ENCODE measurements at places on chromosomes 4 and X.

GRCh38 chr4:176339936-176340761, 20.4 kb downstream of the SPCS3 start:
- DNase-seq: no peak

- no peak for DNase-seq
Measured at GRCh38 chrX:39242187-39242586, 440.9 kb downstream of the MID1IP1 start.

DNA sequence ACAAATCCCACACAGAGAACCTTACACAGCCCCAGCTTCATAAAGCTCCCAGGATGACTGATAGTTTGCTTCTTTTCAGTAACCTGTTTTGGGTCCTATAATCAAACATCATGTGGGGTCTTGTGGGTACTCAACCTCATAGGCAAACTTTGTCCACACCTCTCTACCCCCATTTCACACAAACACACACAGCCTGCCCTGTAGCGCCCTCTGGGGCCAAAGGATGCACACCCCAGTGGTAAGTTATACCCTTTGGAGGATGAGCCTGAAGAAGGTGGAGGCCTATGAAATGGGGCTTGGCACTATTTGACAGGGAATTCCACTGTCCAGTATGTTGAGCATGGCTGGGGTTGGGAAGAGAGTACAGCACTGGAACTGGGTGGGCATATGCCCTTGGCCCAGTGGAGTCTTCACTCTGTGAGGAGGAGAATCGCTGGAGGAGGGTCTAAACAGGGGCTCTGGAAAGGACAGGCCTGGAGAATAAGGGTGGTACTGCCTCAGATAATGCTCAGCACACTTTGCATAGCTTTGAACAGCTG, 30.5 kb upstream of the COL25A1 start:
- DNase-seq: no peak

DNA sequence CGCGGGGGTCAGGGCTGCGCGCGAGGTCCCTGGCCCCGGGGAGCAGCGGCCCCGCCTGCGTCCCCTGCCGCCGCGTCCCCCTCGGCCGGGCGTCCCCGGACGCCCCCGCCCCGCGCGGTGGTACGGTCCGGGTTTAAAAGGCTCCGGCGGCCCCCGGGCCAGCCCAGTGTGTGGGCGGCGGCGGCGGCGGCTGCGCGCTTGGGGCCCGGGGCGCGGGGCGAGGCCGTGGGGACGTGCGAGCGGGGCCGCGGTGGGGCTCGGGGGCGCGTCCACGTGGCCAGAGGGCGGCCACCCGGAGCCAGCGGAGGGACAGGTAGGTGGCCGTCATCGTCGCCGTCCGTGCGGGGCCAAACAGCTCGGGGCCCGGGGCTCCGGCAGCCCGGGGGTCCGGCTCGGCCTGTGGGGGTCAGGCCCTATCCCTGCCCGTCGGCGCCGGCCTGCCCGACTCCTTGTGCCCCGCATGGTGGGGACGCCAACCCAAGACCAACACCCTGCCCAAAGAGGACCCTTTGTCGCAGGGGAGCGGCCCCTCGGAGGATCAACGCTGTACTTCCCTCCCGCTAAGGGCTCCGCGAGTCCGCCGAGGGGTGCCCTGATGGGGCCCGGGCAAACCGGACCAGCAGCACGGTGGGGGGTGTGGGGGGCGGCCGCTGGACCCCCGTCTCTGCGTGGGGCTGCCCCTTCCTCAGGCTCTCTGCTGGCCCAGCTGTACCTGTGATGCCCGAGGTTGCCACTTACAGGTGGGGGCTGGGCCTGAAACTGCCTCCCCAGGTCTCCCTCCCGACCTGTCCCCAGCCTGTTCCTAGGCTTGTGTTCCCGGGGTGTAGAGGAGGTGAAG, at the start of gene PLXNA3:
Gene PLXNA3, plus strand, starts transcription at position 166 of the 838 bp plus-strand sequence. CDS start 1,903 bp downstream, outside the sequence.
- DNase-seq: no peak

DNA sequence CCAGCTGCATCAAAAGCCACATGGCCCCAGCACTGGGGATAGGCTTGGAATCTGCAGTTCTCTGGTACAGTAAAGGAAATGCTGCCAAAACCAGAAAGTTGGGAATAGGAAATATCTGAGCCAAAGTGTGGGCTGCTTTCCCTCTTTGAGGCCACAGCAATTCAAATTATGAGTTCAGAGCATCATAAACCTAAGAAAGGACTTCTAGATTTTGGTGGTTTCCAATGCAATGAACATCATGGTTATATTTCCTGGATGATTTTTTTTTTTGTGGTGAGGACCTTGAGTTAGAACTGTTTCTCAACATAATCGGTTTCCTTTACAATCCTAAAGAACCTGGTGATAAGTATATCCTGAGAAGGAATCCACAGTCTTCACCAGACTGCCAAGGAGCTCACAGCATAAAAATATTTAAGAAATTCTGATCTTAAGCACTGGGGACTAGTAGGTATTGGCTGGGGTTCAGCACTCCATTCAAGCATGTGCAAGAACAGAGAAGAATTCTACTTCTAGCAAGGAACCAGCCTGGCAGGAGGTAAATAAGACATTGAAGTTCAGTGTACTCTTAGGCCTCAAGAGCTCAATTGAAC, 29.8 kb upstream of the ARHGAP24 start:
- no peak for DNase-seq

DNA sequence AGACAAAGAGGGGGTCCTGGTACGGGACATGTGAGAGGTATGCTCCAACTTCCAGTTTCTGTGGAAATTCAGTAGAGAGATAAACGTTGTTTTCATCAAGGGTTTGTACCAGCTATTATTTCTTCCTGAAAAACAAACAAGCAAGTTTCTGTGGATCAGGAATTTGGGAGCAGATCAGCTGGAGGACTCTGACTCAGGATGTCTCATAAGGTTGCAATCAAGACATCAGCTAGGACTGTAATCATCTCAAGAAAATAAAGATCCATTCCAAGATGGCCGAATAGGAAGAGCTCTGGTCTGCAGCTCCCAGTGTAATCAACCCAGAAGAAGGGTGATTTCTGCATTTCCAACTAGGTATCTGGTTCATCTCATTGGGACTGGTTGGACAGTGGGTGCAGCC, 23.5 kb upstream of the NFKB1 start:
- no peak for DNase-seq

GRCh38 chr4:878796-879728, 53.1 kb downstream of the GAK start:
- no peak for DNase-seq

DNA sequence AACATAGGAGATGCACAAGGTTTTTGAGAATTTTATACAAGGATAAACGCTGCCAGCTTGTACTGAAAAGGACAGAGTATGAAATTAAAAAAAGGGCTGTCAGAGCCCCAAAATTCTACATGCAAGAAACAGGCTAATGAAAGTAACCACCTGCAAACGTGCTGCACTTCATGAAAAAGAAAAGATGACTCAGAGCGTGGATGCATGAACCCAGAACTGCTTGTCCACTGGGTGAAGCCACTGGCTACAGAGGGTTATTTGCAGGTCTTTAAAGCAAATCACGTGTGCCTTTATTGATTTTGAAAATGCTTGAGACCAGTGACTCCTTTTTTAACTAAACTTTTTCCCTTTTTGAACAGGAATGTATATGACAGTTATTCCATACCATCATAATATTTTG, 25.3 kb upstream of the FRMD7 start:
- no peak for DNase-seq

DNA sequence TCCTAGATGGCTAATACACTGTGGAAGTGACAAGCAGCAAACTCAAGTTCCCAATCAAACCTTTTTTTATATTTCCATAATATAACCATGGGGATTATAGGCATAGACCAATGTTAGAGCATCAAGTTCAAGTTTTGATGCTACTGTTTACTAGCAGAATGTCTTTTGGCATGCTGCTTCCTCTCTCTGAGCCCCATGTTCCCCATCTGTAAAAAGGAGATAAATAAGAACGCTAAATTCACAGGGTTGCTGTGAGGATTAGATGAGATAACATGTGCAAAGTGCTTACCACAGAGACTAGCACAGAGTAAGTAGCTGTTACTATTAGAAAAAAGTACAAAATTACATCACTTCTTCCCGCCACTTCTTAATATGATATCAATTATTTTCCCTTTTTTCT, 18.0 kb downstream of the MBNL3 start:
- no peak for DNase-seq

Measured in NCI-H2029 (cell line).